Activated CD4-positive, alpha-beta T cell treated with anti-CD3 and anti-CD28 coated beads, Interleukin-2, amount 10 ng/mL, durations not matched to agents 24 days and 14 days (primary cell): ENCODE measurements at places on chromosomes 16 and 17. TPM values are rescaled to one million over a fixed set of nuclear protein-coding genes. Genes with fewer than 3 reads are reported as not detected.

- no peak for DNase-seq
Measured at GRCh38 chr16:18018376-18018775, 318.2 kb downstream of the NPIPA8 start.

DNA sequence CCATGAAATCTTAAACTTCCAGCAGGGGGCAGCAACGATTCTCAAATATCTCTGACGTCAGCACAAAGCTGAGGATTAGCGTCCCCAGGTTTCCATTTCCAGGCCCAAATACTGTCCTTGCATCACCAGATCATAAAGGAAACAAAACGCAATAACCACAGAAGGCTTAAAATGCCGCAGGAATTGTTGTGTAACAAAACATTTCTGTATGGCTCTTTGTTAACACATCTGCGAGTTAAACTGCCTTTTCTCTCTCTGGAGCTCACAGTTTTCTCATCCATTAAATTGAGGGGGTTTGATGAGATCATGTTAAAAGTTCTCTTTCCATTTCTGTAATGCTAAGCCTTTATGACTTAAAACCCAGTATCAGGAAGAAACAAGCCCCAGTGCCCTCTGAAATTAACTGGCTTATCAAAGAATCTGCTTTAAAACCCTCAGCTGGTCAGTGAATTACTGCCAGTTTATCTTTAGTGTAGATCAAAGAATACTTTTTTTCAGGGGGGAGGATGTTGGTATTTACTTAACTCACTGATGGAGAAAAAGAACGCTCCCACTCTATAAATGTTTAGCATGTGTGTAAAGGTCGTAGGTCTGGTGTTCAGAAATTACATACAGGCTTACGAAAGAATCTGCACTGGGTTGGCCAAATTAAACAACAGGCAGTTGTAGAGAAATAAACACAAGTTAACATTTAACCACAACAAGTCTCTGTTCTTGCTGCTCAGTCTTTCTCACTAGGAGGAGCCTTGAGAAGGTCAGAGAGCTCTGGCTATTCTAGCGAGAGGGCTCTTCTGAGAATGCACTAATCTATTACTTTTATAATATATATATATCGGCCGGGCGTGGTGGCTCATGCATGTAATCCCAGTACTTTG is 10.6 kb upstream of the TERF2 start:
- DNase-seq = peak; percentile 92

DNA sequence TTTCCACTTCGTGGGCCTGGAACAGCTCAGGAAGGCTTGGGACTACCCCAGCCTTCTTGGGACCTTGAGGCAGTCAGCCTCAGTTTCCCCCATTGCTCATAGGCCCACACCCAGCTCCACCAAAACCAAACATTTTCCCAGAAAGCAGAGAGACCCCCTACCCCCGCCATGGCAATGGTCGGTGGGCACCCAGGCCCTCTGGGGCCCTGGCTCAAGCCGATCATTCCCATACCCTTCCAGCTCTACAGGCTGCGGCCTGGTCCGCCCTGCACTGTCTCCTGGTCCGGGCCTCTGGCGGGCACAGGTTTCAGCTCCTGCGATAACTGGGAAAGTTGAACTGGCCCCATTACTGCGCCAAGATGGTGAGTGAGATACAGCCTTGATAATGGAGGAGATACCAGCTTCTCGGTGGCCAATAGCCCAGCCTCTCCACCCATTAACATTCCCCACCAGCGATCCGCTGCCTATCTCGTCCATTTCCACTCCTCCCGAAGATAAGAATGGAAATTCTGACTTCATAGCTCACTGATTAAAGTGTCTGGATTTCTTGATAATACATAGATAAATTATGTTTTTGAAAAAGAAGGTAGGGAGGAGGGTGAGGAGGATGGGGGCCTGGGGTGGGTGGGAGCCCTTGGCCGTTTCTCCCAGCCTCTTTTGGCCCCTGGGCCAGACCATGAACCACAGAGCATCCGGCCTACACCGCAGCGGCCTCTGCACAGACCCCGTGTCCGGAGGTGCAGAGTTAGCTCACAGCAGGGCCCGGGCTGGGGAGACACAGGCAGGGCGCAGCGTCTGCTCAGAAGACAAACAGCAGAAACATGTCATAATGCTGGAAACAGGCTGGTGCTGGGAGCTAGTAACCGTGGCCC is 11.6 kb downstream of the ZFPM1 start:
- DNase-seq = no peak

DNA sequence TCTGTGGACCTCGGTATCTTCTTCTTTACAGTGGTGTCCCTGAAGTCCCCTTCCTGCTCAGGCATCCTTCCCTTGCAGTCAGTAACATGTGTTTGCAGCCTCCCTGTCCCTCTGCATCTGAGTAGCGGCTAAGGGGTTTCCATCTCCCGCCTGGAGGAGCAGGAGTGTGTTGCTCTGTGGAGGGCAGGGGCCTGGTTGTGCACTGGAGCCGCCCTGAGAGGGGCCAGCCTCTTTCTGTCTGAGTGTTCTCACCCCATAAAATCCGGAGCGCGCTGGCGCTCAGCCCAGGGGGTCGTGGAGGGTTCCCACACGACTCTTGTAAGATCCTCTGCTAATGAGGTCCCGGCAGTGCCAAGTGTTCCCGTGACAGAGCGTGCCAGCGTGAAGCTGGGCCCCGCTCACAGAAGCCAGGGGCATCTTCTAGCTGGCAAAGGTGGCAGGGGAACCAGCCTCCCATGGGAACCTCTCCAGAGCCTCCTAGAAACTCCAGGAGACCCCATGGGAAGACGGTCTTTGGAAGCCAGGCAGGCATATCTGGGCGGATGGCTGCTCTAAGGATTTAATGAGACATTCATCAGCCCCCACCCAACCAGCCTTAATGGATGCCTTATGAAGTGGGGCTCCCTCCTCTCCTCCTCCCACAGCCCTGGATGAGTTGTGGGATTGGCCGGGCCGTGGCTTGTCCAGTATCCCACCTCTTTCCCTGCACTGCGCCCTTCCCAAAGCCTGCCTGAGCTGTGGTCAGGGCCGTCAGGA is 91.4 kb upstream of the GSE1 start:
- no peak for DNase-seq

- peak; percentile 90 for DNase-seq
Measured at GRCh38 chr16:70395345-70395901, 43.5 kb downstream of the ST3GAL2 start.

GRCh38 chr17:59332749-59333377 is 1.4 kb downstream of the YPEL2 start:
- DNase-seq = no peak

GRCh38 chr16:86870380-86870779 is 292.0 kb downstream of the FOXL1 start:
- DNase-seq = no peak

DNA sequence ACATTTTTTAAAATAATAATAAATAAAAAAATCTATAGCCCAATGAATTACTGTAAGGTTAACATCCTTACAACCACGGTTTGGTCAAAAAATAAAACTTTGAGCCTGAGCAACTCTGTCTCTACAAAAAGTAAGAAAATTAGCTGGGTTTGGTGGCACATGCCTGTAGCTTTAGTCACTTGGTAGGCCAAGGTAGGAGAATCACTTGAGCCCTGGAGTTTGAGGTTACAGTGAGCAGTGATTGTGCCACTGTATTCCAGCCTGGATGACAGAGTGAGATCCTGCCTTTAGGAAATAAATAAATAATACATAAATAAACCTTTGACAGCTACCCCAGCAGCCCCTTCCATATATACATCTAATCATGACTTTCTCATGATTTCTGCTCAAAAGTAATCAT is 26.9 kb upstream of the PHAF1 start:
- no peak for DNase-seq

DNA sequence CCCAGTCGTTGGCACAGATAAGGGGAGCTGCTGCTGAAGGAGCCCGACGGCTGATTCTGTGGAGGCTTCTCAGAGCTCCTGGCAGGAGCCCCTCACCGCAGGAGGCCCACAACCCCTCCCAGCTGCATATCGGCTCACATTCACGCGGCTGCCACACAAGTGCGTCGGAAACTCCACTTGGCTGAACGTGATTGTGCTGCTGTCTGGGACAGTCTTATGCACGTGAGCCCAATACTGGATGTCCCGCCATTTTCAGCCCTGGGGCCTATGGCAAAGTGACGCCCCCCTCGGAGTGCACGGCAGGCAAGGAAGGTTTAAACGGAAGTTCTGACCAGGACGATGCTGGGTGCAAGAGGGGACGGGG is 8.7 kb upstream of the PITPNA start:
- no peak for DNase-seq

- DNase-seq = no peak
Measured at GRCh38 chr17:67126983-67127382, 82.6 kb downstream of the CACNG1 start.

DNA sequence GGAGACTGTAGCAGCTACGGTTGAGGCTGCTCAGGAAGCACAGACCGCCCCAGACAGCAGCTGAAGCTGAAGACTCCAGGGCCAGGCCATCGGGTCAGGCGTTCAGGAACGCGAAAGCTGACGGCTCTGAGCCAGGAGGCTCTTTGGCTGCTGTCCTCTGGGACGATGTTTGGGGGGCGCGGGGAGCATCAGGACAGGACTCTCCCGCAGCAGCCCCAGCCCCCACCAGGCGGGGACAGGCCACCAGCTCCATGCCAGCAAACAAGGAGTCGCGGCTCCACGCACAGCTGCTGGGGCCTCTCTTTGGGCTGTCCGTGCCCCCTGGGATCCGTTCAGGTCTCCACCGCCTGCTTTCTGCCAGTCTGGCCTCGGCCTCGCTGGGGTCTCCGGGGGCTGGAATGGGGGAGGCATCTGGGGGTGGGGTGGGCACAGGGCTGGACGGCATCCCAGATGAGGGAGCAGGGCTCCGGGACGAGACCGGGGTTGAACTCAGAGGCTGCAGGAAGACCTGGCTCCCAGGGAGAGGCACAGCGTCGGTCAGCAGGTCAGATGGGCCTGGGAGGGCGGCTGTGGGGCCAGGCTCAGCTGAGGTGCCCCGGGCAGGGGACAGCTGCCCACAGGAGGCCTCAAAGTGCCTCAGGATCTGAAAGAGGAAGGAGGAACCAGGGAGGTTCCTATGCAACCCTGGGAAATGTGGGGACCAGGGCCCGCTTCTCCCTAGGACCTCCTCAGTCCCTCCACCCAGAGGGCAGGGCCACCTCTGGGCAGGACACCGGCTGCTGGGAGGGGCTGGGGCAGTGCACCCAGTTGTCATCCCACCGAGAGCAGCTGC is 6.3 kb upstream of the CEP131 start:
- DNase-seq = no peak

GRCh38 chr17:39924691-39925055 is 2.7 kb downstream of the ORMDL3 start:
- no peak for DNase-seq

- no peak for DNase-seq
Measured at GRCh38 chr16:57131351-57131970, 39.1 kb downstream of the CPNE2 start.

DNA sequence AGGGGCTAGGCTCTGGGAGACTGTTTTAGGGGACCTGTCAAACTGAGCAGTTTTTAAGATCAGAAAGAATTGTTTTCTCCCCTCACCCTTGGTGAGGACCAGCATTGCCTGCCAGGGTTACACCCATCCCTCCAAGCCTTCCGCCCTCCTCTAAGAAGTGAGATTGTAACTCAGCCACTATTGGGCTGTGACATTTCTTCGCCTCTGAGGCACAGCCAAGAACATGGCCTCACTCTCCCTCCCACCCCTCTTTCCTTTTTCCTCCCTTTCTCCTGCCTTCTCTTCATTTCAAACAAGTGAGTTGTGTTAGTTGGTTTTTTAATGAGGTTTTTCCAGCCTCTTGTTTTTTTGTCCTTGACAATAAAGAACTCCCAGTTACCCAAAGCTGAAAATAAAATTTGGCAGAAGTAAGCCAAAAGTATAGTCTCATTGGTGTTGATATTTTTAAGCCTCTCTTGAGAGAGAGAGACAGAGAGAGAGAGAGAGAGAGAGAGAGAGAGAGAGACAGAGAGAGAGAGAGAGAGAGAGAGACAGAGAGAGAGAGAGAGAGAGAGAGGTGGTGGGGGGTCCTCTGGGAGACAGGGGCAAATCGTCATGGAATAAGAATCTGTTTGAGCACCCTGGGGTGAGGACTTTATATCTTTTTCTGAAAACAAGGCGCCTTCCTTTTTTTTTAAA is 77.2 kb upstream of the TBX2 start:
- no peak for DNase-seq

- DNase-seq = no peak
Measured at GRCh38 chr16:31519759-31520431, 7.8 kb upstream of the AHSP start.

ABAT gene
- total RNA-seq = 5.0 and 5.9 TPM in 2 replicates

TVP23B gene
- total RNA-seq = 34.9 and 38.4 TPM in 2 replicates

RTN4RL1 gene
- total RNA-seq = 1.1 and 1.2 TPM in 2 replicates

KRT40 gene
- total RNA-seq = not detected in 2 replicates
